Activated CD8-positive, alpha-beta memory T cell treated with anti-CD3 and anti-CD28 coated beads for 48 hours (primary cell): ENCODE measurements at places on chromosomes 13 and 19.

DNA sequence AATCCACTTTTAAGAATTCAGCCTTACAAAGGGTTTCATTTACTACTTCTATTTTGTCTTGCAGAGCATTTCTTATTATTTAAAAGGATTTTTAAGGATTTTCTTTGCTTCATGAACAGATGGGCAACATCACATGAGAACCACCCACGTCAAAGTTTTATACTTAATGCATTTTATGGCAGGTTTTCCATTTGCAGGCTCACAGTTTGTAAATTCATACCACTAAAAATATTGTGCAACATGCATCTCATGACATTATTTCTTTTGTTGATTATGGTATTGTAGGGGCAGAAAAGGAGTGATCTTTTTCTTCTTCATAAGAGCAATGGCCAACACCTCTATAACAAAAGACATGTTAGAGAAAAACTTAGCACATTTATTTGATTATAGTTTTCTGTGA lies 554.0 kb upstream of the SPRY2 start:
- no peak for DNase-seq

DNA sequence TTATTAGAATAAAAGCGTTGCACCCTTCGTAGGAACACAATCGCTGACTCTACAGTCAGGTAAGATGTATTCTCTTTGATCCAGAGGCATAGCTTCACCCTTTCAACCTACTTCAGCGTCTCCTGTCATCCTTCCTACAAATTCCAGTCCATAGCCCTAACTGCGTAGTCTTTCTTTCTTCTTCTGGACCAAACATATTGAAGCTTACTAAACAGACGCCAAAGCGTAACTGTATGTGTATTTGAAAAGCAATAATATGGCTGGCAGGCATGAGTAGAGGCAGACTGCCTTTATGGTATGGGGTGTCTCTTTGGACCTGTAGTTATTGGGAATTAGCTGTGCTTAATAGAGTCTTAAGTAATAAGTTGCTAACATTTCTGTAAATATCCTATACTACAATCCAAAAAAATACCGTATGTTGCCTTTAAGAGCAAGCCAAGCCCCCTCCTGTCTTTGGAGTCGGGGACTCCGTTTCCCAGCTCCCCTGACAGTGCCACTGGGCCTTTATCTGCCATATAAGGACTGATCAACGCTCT lies 392 bp upstream of the ZNF548 start:
- no peak for DNase-seq

- DNase-seq = no peak
Observed at GRCh38 chr13:88005188-88005587, 334.0 kb downstream of the SLITRK5 start.

- DNase-seq = no peak
Observed at GRCh38 chr13:78078168-78078567, 159.5 kb upstream of the EDNRB start.

- no peak for DNase-seq
Observed at GRCh38 chr13:99681695-99682094, 180.4 kb downstream of the TM9SF2 start.

DNA sequence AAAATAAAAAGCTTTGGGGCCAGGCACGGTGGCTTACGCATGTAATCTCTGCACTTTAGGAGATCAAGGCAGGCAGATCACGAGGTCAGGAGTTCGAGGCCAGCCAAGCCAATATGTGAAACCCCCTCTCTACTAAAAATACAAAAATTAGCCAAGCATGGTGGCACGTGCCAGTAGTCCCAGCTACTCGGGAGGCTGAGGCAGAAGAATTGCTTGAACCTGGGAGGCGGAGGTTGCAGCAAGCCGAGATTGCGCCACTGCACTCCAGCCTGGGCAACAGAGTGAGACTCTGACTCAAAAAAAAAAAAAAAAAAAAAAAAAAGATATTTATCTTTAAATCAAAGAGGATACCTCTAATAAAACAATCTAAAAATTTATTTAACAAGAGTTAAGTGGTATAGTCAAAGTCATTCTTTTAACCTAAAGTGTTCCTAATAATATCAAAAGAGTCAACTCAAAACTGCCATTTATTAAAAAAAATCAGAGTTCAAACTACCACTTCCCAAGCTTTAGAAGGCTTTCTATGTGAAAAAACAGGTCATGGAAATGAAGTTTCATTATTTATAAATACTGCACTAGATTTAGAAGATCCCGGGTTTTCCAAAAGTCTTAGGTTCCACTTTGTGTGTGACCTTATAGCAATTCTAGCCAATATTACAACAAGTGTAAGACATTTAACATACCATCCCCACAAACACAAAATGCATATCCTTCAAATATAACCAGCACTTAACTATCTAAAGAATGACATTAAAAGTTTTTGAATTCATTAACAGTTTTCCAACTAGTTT lies 4.4 kb downstream of the FOXO1 start:
- DNase-seq = no peak

DNA sequence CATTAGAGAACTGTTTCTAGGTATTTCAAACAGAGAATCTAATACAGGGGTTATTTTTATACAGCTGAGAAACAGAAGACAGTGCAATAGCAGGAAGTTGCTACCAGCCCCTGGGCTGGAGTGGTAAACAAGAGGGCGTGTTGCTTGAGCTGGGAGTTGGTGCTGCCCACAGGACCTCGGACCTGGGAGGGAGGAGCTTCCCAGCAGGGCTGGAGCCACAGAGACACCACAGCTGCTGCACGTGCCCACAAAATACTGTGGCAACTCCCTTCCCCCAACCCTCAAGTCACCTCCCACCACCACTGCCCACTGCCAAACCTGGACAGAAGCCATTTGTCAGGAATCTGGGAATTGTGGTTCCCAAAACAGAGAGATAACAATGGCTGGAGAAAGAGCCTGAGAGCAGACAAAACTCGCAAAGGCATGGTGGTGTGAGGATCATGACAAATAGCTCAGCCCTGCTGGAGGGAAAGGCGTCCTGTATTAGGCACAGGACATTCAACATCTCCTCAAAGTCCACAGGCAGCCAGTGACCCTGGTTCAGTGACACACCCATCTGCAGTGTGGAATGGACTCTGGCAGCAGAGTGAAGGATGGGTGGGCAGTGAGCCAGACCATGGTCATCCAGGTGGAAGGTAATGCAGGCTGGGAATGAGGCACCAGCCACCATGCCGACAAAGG lies 57.2 kb downstream of the SPATA13 start:
- no peak for DNase-seq

DNA sequence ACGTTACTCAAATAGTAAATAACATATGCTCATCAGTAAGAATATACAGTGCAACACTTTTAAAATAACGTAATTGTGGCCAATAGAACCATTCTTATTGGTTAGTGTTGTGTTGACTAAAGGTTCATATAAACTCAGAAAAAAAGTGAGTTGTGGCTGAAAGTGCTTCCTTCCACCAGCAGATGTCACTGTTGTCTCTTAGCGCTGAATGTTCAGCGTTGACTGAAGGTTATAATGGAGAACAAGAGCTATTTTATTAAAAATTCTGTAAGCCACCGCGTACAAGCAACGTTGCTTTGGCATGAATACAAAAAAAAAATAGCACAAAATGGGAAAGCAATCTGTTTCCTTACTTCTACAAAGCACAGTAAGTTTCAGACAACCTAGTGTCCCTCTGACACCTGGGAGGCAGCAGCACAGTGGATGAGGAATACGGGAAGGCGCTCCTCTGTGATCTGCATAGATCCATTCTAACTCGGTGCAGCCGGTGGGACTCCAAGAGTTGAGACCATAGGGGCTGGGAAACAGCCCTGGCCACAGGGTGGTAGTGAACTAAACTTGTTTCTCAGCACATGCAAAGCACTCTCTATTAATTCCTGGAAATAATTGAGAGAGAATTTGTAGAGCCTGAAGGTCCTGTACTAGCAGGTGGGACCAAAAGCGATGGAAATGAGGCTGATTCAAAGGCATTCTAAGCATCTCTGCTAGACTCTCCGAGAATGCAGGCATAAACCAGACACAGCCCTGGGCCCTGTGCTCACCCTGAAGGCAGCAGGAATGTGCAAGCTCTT lies 23.9 kb upstream of the OXGR1 start:
- DNase-seq = no peak

- DNase-seq = no peak
Observed at GRCh38 chr13:72100339-72100738, 233.3 kb upstream of the DACH1 start.
